ENCODE measurements at places on chromosomes 3 and 15.

GRCh38 chr3:32018757-32019564 lies 37.4 kb downstream of the ZNF860 start:
- DNase-seq = peak; percentile 32

DNA sequence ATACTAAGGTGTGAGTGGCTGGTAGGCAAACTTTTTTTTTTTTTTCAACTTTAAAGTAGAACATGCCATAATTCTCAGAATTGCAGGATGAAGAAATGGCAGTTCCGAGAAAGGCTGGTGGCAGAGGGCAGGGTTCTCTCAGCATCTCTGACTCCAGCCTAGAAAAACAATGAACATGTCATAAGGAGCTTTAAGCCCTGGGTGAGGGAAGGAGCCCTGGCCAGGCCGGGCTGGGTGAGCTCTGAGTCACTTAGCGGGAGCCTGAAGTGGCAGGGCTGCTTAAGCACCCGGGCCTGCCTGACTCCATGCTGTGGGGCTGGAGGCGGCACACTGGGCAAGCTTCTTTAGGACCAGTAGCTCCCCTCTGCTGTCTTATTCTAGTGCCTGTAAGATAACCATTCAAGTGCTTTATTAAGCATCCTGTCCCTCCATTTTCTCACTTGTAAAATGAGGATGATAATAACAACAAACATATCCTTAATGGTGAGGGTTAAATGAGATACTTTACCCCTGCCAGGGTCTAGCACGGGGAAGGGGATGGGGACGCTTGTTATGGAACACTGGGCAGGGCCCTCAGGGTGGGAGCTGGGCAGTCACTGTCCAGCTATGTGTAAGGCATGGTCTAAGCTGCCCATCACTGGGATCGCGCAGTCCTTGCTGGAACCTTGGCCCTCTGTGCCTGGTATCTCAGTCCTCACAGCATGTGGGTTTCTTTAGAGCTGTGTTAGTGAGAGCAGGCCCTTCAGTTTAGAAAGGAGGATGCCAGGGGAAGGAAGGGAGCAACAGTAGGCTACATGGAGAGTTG lies 18.4 kb downstream of the SMAD6 start:
- no peak for DNase-seq

- peak; percentile 92 for DNase-seq
These were observed 72.6 kb downstream of the MYO1E start for GRCh38 chr15:59299929-59300617.

DNA sequence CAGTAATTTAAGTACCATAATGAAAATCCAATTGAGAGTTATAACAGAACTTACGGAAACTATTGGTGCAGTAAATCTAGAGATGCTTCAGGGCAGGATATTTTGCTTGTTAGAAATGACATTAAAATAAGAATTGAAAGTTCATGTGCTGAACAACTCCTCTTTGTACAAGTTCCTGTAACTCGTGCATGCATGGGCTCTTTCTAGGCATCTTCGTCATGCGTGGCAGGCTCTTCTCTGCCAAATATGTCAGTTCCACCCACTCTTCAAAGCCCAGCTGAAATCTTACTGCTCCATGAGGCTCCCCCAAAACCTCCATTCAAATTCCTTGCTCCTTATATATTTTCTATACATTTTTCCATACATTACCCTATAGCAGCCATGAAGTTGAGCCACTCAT lies 48.7 kb downstream of the FBN1 start:
- DNase-seq = no peak

DNA sequence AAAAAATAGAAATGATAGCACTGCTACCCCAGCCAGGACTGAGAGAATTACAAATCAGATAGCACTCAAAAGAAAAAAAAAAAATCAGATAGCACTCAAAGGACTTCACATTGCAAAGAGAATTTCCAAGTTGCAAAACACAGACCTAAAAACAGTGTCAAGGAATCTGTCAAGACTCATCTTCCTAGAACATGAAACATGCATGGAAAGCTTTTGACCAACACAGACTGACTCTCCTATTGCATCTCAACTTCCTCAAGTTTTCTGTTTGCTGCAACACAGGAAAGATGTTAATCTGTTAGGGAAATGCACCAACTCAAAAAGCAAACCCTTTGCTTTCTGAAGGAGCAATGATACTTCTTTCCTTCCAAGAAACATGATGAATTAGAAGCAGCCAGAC lies 42.3 kb downstream of the RAB27A start:
- no peak for DNase-seq

GRCh38 chr3:88180398-88180999 lies 30.7 kb downstream of the C3orf38 start:
- peak; percentile 38 for DNase-seq

DNA sequence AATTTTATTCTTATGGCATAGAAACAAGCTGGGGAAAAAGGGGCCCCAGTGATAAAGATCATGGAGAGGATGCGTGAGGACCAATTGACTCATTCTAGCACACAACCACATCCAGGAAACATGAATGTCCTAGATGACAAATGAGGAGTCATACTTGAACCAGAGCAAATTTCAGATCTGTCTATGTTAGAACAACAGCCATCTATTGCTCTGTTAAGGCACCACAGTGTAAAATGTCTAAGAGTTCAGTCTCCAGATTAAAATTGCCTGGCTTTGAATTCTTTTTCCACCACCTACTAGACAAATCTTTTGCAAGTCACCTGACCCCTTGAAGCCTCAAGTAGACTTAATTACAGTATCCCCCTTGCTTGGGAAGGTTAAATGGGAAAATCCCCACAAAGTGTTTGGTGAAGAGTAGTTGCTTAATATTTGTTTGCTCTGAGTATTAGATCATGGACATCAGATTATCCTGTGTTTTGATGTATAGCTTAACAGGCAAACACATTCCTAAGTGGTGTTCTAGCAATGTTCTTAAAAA lies 258.7 kb upstream of the TGFBR2 start:
- no peak for DNase-seq

DNA sequence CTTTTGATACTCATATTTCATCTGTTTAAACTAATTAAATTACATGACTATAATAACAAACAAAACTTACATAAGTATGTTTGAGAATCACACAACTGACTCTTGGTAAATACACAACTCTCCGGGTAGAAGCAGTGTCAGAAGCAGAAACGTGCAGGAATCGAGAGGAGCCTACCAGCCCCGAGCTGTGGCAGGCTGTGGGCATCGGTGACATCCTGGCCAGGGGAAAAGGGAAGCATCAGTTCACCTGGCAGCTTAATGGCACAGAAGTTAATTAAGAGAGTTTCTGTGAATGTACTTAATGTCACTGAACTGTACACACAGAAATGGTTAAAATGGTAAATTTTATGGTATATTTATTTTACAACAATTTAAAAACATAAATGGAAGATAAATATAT lies 90.2 kb downstream of the CRTC3 start:
- no peak for DNase-seq
